Activated naive CD4-positive, alpha-beta T cell treated with anti-CD3 and anti-CD28 coated beads for 36 hours (primary cell): ENCODE measurements at places on chromosomes 2 and 18.

DNA sequence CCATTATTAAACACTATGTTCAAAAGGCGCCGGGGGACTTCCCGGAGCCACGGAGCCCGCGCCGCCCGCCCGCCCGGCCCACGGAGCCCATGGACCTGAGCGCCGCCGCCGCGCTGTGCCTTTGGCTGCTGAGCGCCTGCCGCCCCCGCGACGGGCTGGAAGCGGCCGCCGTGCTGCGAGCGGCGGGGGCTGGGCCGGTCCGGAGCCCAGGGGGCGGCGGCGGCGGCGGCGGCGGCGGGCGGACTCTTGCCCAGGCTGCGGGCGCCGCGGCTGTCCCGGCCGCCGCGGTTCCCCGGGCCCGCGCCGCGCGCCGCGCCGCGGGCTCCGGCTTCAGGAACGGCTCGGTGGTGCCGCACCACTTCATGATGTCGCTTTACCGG, 197 bp downstream of the GDF7 start:
- no peak for DNase-seq

GRCh38 chr18:5720132-5720531, 175.2 kb downstream of the TMEM200C start:
- DNase-seq = no peak

GRCh38 chr2:174623106-174623637, 25.6 kb upstream of the WIPF1 start:
- no peak for DNase-seq

DNA sequence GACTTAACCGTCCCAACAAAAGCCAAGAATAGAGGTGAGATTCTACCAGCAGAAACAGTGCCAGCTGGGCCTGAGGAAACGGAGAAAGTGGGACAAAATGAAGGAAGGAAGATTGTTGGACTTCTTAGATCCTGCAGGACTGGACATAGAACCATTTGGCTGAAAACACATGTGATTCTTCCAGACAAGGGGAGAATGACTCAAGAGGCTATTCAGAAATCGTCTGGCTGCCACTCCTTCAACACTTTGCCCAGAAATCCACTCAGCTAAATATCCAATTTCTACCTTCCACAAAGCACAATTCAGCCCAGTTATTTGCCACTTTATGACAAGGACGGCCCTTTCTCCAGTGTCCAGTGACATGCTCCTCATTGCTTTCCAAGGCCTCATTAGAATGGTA, 61.6 kb downstream of the SNORC start:
- DNase-seq = no peak

DNA sequence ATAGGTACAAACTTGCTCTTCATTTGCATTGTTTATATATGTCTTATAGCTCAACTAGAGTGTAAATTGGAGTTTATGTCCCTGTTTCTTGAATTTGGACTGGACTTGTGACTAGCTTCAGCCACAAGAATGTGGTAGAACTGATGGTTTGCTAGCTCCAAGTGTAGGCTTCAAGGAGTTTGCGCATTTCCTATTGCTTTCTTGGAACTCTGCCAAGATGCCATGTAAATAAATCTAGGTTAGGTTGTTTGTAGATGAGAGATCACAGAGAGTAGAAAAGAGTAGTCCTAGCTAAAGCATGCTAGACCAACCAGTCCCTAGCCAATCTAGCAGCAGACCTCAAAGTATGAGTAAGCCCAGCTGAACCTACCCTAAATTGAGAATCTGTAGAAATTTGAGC, 183.0 kb upstream of the CYP26B1 start:
- no peak for DNase-seq

DNA sequence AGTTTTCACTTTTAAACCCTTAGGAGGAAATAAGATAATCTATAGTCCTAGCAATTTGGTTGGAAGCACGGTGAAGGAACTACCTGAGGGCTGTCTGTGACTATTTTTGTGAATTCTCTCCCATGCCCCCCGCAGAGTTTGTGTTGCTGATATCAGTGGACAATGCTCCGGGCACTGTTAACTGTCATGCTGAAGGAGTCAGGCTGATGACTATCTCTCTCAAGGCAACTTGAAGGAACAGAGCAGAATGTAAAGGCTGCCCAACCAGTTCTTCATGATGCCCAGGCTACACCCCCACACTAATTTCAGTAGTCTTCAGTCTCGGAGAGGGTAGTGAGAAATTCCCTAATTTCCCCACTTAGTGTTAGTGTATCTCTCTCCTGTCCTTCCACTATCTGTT, 21.6 kb upstream of the RAB6C start:
- no peak for DNase-seq

- DNase-seq = no peak
Observed at GRCh38 chr2:70670626-70671025, 97.4 kb downstream of the ADD2 start.

- DNase-seq = no peak
Observed at GRCh38 chr2:64273524-64274398, 129.5 kb upstream of the PELI1 start.

DNA sequence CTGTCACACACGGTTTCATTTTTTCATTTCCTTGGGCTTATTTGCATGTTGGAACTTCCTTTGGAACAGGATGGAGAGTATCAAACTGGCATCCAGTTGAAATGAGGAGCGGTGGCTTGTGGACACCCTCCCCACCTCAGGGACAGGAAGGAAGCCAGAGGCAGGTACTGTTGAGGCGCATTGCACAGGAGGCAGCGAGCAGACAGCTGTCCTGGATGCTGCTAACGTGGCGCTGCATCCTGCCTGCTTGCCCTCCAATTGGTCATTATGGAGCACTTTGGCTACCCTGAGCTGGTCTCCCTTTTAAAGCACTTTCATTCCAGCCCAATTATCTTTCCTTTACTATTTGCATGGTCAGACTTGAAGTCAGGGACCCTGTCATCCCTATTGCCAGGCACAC, 80.7 kb upstream of the ITGA4 start:
- DNase-seq = no peak

DNA sequence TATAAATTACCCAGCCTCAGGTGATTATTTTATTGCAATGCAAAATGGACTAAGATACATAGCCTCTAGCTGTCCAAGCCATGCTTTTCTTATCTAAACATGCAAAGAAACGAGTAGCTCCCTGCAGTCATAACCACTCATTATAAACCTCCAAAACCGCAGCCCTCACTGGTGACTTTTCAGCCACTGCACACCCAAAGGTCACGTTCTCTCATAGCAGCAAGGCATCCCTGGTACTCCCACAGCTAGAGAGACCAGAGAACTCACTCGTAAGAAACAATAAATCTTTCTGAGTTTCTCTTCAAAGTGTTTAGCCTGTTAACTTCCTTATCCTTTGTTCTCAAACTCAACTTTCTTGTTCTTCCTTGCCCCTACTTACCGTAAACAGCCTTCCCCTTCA, 28.5 kb upstream of the RALBP1 start:
- DNase-seq = no peak

DNA sequence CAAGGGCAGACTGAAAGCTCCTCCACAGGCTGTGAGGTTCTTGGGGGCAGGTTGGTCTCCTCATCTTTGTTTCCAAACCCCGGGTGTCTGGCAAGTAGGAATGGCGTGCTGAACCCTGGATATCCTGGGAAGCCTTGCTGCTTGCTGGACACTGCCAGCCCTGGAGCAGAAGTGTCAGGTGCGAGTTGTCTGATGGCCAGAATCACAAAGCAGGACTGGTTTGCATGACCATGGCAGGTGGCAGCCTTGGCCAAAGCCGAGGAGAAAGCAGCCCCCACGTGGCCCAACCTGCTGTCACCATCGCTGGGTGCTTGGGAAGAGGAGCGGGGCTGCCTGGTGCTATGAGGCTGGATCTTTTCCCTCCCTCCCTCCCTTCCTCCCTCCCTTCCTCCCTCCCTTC, 309.5 kb upstream of the HS6ST1 start:
- no peak for DNase-seq

DNA sequence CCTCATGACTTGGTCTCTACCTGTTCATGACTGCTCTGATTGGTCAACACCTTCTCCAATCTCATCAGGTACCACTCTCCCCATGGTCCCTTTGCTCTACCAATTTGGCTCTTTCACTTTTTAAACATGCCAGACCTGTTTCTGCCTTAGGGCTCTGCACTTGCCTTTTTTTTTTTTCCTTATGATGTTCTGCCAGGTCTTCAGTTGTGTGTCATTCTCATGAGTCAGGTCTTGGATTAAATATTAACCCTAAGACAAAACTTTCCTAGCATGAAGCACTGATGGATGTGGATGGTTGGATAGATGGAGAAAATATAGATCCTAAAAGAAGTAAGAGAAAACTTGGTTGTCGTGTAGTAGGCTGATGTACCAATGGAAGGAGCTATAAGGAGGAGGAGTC, 219.3 kb downstream of the TTC32 start:
- no peak for DNase-seq

DNA sequence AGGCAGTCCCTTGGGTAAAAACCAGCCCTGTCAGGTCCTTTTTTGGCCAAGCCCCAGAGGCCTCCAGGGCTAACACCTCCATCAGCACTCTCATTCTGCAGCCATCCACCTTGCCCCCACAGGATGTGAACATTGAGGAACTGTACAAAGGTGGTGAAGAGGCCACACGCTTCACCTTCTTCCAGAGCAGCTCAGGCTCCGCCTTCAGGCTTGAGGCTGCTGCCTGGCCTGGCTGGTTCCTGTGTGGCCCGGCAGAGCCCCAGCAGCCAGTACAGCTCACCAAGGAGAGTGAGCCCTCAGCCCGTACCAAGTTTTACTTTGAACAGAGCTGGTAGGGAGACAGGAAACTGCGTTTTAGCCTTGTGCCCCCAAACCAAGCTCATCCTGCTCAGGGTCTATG, 7.3 kb downstream of the IL1F10 start:
- no peak for DNase-seq

DNA sequence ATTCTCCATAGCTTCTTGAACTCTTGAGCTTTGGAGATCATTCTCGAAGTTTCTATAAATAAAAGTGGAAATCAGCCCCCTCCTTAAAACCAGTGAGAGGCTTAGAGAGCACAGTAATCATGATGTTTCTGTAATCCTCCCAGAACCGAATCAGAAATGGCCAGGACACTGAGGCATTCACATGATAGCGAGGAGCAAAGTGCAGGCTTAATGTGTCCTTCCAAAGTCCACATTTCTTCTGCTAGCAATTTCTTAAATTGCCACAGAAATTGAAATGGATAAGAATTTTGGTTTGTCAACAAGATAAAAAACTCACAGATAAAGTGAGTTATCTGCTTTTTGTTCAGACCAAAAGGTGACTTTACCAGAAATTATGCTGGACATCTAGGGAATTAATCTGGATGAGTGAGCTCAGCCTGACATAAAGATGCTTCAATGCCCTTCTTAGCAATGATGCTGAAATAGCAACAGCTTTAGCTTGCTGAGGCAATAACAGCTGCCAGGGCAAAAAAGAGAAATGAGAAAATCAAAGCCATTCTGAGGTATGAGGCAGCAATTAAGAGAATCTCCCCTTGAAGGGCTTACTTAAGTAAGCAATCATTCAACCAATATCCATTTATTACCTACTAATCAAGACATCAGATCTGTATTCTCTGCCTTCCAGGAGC, 82.4 kb upstream of the PHLPP1 start:
- no peak for DNase-seq

GRCh38 chr2:186349508-186349907, 136.6 kb upstream of the ZC3H15 start:
- no peak for DNase-seq

DNA sequence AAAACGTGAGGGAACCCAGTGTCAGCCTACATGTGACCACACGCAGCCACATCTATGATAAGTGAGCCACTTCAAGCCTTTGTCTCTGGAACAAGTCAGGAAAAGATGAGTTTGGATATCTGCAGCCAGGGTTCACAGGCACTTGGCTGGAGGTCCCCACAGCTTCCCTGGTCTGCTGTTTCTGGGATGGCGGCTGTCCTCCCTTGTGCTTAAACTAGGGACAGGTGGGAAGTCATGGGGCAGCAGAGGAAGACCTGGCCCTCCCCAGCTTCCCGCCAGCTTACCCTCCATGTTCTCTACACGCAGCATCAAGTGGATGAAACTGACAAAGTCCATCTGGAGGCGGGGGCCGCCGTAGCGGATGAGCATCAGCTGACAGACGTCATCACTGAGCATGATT, 38.5 kb upstream of the GALNT14 start:
- no peak for DNase-seq

DNA sequence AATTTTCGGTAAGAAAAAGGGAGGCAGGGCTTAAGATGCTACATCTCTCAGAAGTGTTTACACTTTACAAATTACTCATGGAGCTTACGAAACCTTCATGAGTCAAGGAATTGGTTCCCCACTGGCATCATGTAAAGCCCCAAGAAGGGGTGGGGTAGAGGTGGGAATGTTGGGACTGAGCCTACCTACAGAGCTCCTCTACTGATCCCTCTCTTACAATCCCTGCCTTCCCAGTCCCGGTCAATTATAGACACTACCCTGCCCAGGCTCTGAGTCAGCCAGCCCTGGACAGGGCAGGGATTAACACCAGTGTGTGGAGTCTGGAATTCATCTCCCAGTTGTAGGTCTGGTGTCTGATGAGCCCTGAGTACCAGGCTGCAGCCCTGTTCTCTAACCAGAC, 248.9 kb downstream of the PAX3 start:
- DNase-seq = no peak

- DNase-seq = no peak
Observed at GRCh38 chr2:215431290-215431689, 4.6 kb downstream of the FN1 start.

- no peak for DNase-seq
Observed at GRCh38 chr2:42457011-42457410, 36.8 kb downstream of the KCNG3 start.

GRCh38 chr2:101843048-101843447, 145.5 kb downstream of the MAP4K4 start:
- DNase-seq = no peak

GRCh38 chr18:35355140-35355618, 11.0 kb upstream of the ZNF24 start:
- DNase-seq = peak; percentile 68

- no peak for DNase-seq
Observed at GRCh38 chr2:239331560-239331959, 69.3 kb downstream of the HDAC4 start.

- no peak for DNase-seq
Observed at GRCh38 chr18:46732201-46732600, 24.7 kb downstream of the ST8SIA5 start.

- no peak for DNase-seq
Observed at GRCh38 chr2:236121546-236121945, 46.6 kb downstream of the GBX2 start.

DNA sequence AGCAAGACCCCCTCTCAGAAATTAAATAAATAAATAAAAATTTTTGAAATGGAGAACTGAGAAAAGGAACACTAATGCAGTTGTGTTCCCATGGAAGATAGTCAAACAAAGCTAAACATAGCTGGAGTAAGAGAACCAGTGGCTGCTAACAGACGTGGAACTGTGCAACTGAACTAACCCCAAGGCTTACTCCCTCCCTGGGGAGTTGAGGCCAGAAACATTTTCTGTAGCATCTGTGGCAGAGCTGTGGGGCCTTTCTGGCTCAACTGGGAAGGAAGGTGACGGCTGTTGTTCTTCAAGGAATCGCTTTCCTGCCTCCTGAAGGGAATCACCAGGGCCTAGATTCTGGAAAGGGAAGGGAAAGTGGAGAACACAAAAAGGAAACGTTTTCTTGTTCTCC, 53.9 kb upstream of the B3GNT2 start:
- DNase-seq = no peak

DNA sequence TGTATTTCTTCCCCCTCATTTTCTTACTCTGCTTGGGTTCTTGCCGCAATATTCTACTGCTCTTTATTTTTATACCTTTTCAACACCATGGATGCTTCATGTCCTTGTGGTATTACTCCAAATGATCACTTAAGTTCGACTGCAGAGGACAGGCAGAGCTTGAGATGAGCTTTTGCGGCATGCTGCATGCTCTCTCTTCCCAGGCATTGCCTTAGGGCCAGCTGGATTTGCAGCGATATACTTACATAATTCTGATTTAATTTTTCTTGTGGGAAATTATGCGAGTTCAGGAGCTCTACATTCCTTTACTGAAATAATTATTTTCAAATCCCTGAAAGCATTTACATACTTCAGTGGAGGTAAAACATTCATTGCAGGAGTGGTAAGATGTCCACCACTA, 288.1 kb downstream of the CCDC102B start:
- no peak for DNase-seq
